ENCODE measurements at places on chromosomes 5 and 9.
A peak's percentile ranks its signal among the peaks of the same experiment; 100 is the strongest.

DNA sequence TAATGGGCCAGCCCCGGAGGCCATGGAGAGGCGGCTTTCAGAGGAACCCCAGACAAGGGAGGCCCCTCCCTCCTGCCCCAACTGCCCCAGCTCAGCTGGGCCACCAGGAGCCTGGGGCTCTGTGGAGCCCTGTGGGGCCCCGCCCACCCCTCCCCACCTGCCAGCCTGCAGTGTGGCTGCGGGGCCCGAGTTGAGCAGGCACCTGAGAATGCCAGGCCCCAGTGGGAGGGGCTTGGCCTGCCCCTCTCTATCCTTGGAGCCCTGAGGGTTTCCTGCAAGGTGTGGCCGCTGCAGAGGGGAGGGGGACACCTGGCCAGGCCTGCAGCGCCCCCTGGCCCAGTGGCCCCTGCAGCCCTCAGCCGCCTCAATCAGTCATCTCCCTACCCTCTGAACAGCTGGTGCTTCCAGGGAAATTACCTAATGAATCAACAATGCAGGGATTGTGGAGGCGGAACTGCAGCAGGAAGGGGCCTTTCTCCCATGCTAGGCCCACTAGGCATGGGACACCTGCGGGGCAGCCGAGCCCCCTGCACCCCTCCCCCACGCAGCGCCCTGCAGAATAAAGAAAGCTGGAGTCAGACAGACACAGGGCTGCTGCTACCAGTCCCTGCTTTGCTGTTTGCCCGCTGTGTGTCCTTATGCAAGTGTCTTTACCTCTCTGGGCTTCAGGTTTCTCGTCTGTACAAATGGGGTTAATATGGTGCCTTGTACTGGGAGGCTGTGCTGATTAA, 48.0 kb downstream of the LMX1B start:
- DNase-seq, result no peak

- DNase-seq, result no peak
Observed at GRCh38 chr5:31047621-31048020, 145.9 kb upstream of the CDH6 start.

DNA sequence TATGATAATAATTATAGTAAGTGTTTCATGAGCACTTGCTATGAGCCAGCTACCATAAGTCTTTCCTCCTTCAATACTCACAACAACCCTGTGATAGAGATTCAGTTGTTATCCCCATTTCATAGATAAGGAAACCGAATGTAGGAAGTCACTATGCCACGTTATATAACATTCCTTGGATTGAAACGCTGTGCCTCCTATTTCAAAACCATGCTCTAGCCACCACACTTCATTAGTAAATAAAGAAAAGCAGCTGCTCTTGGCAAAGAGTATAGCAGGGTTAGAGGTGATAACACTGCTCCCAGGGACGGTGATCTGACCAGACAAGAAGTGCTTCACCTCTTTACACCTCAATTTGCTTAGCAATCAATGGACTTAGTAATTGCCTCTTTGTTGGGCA, 5.5 kb downstream of the ADAMTS12 start:
- no peak for DNase-seq

DNA sequence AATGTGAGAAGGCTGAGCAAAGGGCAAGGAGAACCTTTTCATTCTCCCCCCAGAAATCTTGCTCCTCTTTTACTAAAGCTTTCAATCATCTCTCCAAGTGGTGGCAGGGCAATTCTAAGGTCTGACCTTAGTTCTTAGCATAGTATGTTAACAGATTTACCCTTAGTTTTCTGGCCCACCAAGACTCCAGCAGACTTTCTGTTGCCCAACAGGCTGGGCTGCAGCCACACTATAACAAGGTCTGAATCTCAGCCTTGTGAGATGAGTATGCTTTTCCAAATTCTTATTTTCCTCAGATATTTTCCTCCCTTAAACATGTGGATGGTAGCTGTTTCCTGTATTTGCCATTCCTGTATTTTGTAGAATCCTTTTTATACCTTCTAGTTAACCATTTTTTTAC, 69.5 kb downstream of the NIPBL start:
- no peak for DNase-seq

DNA sequence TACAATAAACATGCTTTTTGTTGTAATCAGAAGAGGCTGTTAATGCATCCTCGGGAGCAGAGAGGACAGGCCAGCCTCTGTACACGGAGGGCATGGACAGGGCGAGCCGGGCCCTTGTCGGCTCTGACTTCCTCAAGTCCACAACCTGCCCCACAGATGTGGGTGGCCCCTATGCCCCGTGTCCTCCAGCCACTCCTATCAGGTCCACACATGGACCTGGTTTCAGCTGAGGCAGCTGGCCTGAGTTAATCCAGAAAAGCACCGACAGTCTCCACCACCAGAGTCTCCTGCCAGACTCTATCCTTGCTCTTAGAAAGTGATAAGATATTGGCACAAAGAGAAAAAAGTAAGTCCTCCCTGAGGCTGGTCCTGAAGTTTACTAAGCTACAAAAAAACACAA, 52.4 kb upstream of the PHYKPL start:
- no peak for DNase-seq

DNA sequence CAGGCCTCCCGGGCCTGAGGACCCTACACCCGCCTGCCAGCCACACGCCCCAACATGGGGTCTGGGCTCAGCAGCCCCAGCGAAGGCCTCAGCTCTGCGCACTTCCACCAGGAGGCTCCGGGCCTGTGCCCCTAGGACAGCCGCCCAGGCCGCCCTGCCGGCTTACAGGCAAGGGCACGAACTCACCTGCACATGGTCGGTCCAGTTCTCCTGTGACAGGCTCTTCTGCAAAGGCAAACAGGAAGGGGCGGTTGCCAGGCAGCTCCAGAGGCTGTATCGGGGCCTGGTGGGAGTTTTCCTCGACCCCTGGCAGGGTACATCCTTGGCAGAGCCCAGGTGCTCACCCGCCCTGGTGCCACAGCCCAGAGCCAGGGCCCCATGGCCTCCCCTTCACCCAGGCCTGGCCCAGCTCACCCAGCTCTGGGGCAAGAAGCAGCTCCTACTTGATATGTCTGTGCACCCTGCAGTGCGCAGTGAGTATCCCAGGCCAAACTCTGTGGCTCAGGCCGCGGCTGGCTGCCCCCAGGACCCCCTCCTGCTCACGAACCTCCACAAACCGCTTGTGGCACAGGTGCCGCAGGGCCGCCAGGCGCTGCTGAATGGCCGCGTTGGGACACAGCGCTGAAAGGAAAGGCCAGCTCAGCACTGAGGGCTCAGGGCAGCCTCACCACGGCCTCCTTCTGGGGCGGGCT, 52.2 kb upstream of the NRARP start:
- DNase-seq, result no peak

GRCh38 chr9:98024702-98025101, 31.8 kb upstream of the NANS start:
- DNase-seq, result no peak

DNA sequence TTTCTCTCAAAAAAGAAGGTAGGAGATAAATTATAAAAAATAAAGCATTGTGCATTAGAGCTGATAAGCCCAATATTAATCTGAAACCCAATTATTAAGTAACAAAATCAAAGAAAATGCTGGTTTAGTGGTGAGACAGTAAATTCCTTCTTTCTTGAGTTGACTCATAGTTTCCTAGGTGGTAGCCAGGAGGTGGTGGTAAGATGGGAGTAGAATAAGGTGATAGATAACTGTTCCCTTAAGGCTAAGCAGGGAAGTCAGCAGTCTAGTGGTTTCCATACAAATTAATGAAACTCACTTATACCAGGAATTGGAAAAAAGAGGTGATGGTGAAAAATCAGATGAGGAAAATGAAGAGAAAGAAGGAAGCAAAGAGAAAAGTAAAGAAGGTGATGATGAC, 23.2 kb downstream of the LYSMD3 start:
- no peak for DNase-seq

GRCh38 chr5:13740471-13740870, 204.0 kb downstream of the DNAH5 start:
- no peak for DNase-seq

DNA sequence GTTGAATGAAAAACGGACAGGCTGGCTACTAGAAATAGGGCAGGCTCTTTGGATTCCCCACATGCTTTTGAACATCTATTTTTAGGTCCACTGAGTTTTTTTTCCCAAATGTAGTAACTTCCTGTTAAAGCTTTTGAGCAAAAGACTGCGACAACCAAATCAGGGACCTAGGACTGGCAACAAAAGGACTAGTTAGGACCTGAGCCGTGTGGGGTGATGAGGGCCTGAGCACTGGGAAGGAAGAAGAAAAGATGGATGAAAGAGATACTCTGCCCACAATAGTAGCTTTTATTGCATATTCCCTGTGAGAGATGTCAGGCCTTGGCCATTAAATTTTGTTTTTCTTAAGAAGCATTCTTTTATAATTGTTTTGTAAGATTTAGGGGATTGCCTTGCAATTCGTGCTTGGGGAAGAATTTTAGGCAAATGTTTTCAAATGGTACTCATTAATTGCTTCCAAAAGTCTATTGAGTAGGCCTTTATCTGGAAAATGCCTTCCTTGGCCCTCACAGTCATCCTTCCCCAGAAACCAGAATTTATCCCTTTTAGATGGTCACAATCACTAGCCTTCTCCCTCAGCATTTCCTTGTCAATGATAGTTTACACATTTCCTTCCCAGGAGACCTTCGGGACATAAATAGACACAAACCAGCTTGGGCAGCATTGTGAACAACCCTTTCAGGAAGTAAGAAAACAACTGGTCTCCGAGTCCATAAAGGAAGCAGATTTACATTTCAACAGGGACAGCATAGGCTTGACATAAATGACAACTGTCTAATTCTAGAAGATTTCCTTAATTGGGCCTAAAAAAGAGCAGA, 166.5 kb downstream of the RMI1 start:
- peak; percentile 81 for DNase-seq

DNA sequence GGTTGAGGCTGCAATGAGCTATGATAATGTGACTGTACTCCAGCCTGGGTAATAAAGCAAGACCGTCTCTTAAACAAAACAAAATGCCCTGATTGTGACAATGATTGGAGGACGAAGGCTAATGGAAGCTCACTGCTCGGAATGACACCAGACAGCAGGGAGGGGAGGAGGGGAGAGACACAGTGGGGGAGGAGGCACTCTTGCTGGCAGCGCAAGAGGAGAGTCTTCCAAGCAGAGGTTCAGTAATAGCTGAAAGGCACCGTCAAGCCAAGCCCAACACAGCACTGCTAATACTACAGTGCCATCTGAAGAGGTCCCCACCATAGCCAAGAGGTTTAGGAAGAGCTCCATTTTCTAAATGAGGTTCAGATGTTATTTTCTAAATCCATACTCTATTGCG, 102.3 kb downstream of the GLDC start:
- DNase-seq, result no peak

- no peak for DNase-seq
Observed at GRCh38 chr5:1515311-1515920, 8.3 kb downstream of the LPCAT1 start.

GRCh38 chr5:135745897-135746500, 88.5 kb upstream of the SLC25A48 start:
- no peak for DNase-seq

- DNase-seq, result no peak
Observed at GRCh38 chr5:159975462-159976019, 33.4 kb upstream of the TTC1 start.

DNA sequence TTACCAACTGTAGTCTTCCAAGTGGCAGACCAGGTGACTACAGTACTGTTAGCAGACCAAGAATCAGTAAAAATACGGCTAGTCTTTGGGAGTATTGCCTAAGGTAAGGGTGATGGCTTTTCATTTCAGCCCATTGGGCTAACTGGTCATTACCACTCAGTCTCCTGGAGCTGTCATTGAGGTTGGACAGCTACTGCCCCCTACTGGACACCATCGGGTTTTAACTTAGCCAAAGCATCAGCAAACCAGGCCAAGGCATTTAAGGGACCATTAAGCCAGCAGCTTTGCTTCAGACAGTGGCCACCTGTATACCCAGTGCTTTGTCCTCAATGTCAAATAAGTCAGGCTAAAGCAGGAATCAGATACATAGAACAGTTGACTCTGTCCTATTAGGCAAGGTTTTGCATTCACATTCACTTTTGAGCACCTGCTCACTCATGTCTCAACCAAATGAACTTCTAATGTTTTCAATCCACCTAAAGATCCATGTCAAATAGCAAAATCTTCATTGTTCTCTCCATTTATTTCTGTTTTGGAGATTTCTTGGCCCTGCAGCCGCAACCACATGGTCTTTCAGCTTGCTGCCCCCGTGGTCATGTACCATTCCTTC, 117.2 kb downstream of the INVS start:
- no peak for DNase-seq

GRCh38 chr5:102811972-102812371, 56.9 kb downstream of the PAM start:
- DNase-seq, result no peak

DNA sequence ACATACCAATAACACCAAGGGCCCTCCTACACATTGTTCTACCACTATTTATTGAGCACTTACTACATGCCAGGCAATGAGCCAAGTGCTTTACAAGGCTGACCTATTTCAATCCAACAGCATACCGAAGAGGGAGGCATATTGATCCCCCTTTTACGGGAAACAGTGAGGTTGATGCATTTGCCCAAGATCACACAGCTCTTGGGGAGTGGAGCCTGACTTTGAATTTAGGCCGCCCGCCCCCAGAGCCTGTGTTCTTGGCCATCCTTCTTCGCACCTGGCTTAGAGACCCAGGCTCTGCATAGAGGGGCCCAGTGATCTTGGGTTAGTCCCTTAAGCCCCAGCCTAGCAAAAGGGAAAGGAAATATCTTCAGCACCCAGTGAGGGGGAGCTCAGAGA, 158.1 kb upstream of the IER5L start:
- DNase-seq, result no peak

DNA sequence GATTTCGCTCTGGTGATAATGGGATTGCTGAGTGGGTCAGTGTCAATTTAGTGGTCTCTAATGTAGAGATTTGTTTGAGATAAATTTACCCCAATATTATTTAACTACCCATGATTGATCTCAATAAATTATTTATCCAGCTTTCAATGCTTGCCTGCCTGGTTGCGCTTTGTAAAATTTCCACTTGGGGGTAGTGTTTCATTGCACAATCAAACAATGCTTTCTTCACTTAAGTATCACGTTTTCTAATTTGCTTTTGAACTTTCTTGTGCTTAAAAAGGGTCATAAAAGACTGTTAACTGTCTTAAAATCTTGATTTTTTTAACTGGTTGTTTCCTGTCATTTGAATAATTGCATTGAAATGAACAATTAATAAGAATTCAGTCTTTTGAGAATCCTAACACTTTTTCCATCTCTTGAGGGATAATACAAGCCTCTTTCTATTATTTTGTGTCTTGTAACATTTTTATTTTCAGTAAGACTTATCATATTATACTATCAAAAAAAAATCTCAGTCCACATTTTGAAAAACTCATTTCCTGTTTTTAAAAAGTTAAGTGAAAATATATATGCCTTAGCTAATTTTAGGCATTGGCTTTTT, 18.7 kb downstream of the HSD17B4 start:
- DNase-seq, result no peak

DNA sequence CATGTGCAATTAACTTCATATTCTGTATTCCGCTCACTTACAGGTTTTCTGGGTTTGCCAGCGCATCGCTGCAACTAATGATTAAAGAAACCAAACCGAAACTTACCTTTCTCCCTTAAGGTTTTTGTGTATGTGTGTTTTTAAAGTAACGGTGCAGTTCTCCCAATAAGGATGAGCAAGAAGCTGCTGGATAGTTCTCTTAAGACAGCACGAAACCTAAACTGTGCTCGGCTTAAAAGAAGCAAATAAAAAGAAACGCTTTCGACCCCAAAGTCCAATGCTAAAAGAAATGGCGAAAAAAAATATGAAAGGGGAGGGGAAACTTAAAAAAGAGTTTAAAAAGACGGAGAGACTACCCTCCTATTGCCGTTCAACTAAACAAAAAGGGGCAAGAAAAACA, 340 bp downstream of the ELAVL2 start:
- no peak for DNase-seq
